Keratinocyte (primary cell): ENCODE measurements at places on chromosomes 7 and 10.
A peak's percentile ranks its signal among the peaks of the same experiment; 100 is the strongest.

GRCh38 chr7:107180378-107180777, 11.6 kb downstream of the HBP1 start:
- DNase-seq, result no peak

- DNase-seq, result no peak
These were observed 115.4 kb upstream of the TNRC18 start for GRCh38 chr7:5539013-5539411.

DNA sequence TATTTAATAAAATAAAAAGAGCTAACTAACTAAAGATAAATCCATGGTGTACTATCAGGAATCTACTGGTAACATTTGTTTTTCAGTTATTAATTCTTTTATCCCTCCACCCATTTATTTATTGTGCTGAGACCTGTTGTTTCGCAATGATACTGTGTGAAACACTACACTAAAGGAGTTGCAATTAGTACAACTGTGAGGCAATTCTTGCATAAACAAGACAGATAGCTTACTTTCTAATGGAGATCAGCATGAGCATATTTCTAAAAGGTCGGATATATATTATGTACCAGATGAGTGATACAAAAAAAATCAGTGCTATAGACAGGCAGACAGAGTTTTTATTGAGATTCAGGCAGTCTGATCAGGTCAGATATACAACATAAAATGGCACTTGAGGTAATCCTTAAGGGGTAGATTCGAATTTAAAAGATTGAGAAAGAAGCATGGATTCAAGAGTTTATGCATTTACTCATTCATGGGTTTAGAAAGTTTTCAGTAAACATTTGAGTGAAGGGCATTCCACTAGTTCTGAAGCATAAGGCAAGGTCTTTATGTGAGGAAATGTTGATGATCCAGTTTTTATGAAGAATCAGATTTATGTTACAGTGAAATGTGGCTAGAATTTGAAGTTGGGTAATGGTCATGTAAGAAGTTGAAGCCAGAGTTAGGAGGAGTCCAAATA, 147.6 kb downstream of the POLR1F start:
- DNase-seq, result no peak

DNA sequence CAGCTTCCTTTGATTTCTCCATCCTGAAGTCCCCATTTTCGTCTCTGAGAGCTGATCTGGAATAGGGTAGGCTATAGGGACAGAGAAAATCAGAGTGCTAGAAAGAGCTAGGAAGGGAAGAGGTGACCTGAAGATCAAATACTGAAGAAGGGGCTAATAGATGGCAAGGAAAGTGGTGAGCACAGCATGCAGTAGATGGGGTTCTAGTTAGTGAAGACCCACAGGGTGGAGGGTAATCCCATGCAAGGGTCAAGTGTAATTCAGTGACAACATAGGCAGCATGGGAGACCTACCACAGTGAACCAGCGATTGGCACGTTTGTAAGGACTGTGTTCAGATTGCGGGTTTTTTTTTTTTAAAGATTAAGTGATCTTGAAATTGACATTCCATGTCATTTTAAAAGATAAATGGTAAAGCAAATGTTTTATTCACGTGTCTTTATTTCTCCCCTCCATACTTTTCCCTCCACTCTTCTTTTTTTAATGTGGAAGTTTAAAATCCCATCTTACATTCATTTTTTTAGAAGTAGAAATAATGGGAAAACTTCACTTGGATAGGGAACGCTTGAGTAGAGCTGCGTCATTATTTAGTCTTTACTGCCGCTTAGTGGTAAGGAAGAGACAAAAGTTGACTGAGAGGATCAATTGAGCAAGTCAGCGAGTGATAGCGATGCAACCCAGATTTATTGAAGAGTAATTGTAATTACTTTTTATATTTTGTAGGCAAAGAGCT, 21.0 kb upstream of the ABI1 start:
- no peak for DNase-seq

DNA sequence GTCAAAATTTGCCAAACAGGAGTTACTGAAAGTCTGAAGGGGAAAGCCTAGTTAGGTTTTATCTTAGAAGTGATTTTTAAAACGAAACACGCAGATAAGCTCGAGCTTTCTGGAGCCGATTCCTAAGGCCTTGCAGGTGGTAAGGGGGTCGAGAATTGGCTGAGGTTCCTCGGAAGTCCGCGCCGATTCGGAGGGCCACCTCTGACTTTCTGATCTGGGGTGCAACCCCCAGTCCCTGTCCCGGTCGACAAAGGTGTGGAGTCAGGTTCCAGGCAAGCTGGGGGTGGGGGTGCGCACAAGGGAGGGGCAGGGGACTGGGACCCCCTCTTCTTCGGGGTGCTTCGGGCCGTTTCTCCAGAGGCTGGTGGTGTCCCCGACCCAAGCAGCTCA, 701 bp upstream of the CUL1 start:
- DNase-seq, result no peak

- no peak for DNase-seq
These were observed 5.5 kb upstream of the CDHR1 start for GRCh38 chr10:84188815-84189214.

- no peak for DNase-seq
These were observed 398 bp downstream of the DENND11 start for GRCh38 chr7:141701489-141702046.

GRCh38 chr7:151696721-151697514, 177.2 kb upstream of the RHEB start:
- DNase-seq, result peak; percentile 28

DNA sequence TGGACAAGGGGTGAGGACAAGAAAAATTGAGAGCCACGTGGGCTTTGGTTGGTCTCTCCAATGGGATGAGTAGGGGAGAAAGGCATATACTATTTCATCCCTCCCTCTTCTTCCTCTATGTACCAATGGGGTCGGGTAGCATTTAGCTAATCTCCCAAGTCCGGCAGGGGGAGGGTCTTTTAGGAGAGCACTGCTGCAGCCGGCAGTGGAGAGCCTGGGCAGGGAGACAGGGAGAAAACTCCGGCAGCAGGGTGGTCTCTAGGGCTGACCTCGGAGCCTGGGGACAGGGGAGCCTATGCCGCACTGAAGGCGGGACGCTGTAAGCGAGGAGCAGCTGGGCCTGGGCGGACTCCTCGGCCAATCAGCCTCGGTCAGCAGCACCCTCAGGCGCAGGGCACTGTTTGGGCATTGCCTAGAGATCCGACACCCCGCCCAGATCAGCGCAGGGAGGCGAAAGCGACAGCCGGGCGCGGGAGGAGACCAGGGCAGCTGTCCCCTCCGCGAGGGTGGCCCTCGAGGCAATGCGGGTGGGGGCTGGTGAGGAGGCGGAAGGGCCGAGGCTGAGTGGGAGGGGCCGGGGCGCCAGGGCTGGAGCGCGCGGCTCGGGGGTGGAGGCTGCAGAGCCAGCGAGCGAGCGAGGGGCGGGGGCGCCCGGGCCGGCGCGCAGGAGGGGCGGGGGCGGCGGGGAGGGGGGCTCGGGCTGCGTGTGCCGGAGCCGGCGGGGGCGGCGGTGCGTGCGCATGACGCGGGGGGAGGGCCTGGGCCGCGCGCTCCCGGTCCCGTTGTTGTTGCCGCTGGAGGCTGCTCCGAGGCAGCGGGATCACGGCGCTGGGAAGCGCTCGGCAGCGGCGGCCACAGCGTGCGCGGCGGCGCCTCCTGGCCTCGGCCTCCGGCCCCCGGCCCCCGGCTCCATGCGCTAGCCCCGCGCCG, at the start of gene AGAP3:
Gene AGAP3 (plus strand): TSS at position 785 of the 930 bp plus-strand sequence. CDS start 267 bp downstream, outside the sequence.
- DNase-seq, result no peak

DNA sequence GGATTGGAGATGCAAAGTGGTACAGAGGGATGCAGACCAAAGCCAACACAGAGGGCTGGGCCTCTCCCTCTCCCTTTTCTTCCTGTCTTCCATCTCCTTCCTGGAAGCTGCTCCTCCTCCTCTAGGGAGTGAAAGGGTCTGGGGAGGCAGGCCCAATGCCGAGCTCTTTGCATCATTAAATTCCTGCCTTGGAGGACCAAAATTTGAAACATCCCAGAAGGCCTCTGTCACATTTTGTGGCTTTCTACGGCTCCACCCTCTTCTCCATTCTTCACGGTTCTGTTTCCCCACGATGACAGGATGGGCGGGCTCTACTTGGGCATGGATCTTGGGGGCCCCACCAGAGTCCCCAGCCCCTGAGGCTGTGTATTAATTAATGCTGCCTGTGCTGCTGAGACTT, 76.4 kb downstream of the NEURL1 start:
- DNase-seq, result no peak

DNA sequence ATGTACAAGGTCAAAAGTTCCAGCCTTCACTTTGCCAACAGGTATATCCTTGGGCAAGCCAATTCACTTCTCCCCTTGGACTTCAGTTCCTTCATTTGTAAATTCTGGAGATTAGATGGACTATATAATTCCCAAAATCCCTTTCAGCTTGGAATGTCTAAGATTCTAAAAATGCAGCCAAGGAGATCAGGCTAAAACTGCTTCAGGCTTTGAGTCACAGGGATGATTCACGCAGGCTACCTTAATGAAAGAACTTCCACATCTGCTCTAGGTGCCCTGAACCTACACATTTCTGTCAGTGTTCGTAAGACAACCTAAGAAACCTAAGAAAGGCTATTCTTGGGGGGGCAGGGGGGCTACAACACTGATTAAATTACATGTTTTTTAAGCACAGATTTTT, 7.1 kb downstream of the CPVL start:
- DNase-seq, result no peak

DNA sequence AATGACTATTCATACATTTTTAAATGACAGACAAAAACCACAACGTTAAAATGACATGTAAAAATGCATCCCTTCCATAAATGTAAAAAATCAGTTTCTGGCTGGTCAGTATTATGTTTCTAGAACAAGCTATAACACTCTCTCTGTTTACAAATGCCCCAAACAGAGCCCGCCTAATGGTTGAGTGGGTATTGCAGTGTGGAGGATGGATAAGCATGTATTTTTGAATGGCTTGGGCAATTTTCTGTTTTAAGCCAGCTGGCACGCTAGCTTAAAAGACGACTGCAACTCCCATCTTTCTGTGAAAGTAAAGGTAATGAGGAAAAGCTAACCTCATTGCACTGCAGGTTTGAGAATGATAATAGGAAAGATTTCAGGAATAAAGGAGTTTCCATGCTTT, 430.7 kb downstream of the PARD3 start:
- no peak for DNase-seq

- DNase-seq, result no peak
These were observed 61.5 kb upstream of the RAPGEF5 start for GRCh38 chr7:22418251-22419046.

DNA sequence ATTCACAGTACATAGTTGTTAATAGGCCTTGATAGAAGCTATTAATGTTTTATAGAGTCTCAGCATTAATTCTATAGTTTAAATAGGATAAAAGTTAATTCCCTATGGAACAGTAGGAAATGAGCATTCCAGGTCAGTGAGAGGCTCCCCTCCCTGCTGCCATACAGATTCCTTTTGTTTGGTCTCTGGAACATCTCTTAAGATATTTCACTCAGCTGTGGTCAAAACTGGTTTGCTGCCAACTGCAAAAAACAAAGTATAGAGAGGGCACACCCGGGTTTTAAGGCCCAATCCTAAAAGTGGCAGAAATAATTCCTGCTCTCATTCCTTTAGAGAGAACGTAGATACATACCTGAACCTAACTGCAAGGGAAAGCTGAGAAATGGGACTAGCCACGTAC, 51.3 kb downstream of the MDFIC start:
- DNase-seq, result no peak

GRCh38 chr7:158077151-158077840, 510.3 kb downstream of the PTPRN2 start:
- no peak for DNase-seq

DNA sequence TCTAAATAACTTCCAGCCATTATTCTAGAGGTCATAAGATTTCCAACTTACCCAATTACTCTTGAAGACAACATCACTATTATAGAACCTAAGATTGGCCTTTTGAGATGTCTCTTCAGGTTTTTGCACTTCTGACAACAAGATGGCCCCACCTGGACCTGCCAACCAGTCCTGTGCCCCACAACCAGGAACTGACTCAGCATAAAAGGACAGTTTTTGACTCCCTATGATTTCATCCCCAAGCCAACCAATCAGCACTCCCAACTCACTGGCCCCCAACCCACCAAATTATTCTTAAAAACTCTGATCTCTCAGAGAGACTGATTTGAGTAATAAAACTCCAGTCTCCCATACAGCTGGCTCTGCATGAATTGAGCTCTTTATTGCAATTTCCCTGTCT, 94.4 kb downstream of the TMEM106B start:
- no peak for DNase-seq

DNA sequence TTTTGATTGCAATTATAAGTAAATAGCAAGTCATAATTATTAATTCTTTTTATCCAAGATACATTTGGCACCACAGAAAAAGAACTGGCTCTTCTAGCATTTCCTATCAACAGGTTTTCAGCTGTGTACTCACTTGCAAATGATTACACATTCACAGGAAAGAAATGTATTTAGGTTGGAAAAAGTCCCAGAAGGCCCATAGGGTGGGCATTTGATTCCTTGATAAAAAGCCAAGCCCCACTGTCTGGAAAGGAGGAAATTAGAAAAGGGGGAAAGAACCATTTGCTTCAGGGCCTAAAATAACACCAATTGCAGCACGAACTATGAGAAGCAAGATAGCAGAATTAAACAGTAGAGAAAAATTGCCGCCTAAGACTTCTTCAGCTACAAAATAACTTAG, 80.8 kb upstream of the COL1A2 start:
- DNase-seq, result no peak

DNA sequence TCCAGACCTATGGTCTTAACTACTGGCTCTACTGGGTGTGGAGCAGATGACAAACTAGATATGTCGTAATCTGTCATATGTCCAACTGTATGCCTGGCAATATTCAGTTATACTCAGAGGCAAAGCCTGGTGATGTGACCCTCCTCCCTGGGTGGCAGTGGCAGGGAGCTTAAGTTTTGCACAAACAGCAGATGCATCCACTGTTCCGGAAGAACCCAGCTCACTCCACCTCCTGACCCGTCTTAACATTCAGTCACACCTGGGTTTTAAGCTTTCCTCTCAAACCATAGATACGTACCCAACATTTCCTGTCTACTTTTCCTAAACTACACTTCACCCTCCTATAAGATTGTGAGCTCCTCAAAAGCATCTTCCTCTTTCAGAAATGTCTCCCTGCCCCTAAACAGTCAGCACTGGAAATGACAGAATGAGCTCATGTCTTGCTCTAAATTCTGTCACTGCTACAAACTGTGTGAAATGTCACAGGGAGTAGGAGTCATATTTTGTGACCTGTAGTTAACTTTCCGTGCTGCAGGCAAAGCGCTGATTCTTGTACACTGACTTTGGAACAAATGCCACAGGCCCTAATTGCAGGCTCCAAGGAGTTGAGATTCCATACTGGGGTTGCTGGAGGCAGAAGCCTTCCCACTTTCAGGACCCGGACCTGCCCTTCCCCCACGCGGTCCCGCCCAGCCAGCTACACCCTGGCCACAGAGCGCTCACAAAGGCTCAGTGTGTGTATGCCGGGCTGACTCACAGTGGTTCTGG, 23.9 kb downstream of the SCD start:
- DNase-seq, result no peak

- DNase-seq, result no peak
These were observed 43.0 kb downstream of the PKD1L1 start for GRCh38 chr7:47905076-47905920.

DNA sequence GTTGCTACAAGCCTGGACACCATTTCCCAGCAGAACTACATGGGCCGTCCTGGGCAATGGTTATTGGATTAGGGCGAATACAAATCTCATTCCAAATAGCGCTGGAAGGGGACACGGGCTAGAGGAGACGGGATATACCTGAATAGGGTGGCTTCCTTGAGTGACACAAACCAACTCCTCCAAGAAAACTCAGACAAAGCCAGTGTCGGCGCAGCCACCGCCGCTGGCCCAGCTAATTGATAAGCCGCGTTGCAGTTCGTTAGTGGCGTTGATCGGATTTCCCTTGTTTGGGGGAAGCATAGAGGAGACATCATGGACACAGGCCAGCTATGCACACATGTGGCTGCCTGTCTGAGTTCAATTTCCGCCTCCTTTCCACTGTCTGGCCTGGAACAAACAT, 55.7 kb downstream of the EBF3 start:
- no peak for DNase-seq

GRCh38 chr10:46250481-46250880, 36.3 kb upstream of the ANTXRL start:
- no peak for DNase-seq
